ENCODE measurements at places on chromosomes 12 and 14. TPM values are rescaled to one million over a fixed set of nuclear protein-coding genes. Genes with fewer than 3 reads are reported as not detected.

ITGA5 gene
- total RNA-seq, result 101 TPM

YAF2 gene
- total RNA-seq, result 28.2 TPM

KRT2 gene
- total RNA-seq, result not detected

PEX5 gene
- 36.2 TPM for total RNA-seq

PPP4R4 gene
- total RNA-seq, result 0.39 TPM

RHOJ gene
- total RNA-seq, result not detected

AICDA gene
- total RNA-seq, result 0.05 TPM

ASPG gene
- total RNA-seq, result not detected

COCH gene
- total RNA-seq, result 26.6 TPM

TMEM132C gene
- total RNA-seq, result not detected

MLXIP gene
- total RNA-seq, result 28.0 TPM

TUBA1B gene
- 2,611 TPM for total RNA-seq

All from A549 treated with DMSO at 1 μM for 4 hours (cell line).